ENCODE measurements at places on chromosomes 7 and 10.

GRCh38 chr7:155066417-155066950 lies 3.6 kb upstream of the HTR5A start:
- no peak for DNase-seq

- no peak for DNase-seq
These were observed 3.3 kb upstream of the ABLIM1 start for GRCh38 chr10:114661212-114661880.

DNA sequence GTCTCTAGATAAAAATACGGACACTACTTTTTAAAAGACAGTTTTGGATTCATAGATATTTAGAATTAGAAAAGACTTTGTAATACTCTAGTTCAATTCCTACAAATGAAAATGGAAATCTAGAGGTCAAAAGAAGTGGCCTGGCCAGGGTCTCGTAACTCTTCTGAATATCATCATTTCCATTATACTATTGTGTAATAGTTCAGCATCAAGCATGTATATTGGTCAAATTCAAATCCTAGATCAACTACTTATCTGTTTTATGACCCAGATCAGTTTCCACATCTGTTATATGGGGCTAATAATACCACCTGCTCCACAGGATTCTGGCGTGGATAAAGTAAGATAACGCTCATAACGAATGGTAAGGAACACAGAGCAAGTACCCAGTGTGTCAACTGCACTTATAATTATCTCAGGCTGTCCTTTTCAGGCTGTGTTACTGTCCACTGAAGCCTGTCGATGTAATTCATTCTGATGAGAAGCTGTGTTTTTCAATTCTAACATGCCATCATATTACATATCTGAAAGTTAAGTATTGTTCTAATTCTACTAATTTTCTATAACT lies 54.3 kb downstream of the ARHGAP21 start:
- DNase-seq, result no peak

DNA sequence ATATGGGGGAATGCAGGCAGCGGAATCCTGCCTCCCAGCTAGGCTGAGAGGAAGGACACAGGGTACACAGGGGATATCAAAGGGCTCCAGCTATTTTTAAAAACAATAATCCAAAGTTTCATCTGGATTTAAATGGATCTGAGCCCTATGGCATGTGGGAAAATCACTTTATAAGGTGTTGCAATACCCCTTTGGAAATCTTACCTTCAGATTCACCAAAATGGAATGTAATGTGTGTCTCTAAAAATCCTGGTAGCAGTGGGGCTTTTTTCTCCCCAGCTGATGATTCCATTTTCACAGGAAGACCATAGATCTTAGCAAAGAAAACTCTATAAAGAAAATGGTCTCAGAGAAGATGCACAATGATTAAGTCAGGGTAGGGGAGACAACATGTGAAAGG lies 722.2 kb downstream of the PARD3 start:
- no peak for DNase-seq

- no peak for DNase-seq
These were observed 39.3 kb downstream of the WASL start for GRCh38 chr7:123709525-123709924.

- no peak for DNase-seq
These were observed 10.0 kb downstream of the AOC1 start for GRCh38 chr7:150862356-150862755.

DNA sequence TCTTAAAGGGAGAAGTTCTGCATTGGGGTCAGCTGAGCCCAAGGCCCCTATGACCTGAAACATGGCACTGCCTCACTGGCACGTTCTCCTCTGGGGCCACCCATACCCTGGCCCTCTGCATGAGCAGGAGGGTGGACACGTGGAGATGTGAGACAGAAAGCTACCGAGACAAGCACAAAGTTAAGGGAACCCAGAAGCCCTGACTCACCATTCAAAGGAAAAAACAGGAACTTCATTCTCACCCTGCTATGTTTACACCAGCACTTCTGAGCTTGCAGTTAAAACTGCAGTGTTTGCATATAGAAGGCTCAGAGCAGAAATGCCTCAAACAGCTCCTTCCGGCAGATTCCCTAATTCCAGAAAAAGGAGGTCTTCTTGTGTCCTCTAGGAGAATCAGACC lies 41.7 kb downstream of the DENND11 start:
- no peak for DNase-seq

GRCh38 chr7:105325216-105325904 lies 63.4 kb downstream of the SRPK2 start:
- no peak for DNase-seq

- DNase-seq, result no peak
These were observed 31.0 kb downstream of the SBDS start for GRCh38 chr7:66964411-66964810.

DNA sequence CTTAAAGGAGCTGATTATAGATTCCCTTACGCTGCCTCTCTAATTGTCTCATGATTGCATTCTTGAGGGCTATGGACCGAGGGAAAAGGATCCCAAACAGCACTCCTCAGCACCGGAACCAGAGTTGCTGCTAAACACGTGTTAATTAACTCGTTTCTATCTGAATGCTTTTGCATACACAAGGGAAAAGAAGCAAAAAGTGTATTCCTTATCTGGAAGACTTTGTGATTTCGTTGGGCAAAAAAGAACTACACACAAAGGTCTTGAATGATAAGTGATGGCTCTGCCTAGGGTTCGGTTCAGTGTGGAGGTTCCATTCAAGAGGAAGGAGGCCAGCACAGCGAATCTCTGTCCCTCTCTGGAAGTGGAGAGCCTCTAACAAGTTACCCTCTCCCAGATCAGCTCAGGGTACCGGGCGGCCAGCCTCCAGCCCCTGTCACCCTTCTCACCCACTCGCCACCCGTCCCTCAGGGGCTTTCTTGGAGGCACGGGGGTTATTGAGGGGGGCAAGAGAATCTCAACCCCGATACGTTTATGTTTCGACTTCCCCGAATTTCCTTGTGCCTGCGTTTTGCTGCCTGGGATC lies 515 bp upstream of the SLC4A2 start:
- no peak for DNase-seq

- DNase-seq, result no peak
These were observed 235.2 kb upstream of the SP4 start for GRCh38 chr7:21192657-21193056.

All from anterior cingulate cortex (tissue), 58 donors.